CD4-positive, alpha-beta T cell treated with Interleukin-6 for 4 hours (primary cell): ENCODE measurements at places on chromosomes 12 and 14.

GRCh38 chr14:90336401-90336800 is 4.7 kb upstream of the NRDE2 start:
- no peak for DNase-seq

GRCh38 chr14:55438066-55438683 is 2.2 kb downstream of the TBPL2 start:
- peak; percentile 3 for DNase-seq

- DNase-seq = no peak
Measured at GRCh38 chr12:106265116-106265515, 17.3 kb upstream of the CKAP4 start.

DNA sequence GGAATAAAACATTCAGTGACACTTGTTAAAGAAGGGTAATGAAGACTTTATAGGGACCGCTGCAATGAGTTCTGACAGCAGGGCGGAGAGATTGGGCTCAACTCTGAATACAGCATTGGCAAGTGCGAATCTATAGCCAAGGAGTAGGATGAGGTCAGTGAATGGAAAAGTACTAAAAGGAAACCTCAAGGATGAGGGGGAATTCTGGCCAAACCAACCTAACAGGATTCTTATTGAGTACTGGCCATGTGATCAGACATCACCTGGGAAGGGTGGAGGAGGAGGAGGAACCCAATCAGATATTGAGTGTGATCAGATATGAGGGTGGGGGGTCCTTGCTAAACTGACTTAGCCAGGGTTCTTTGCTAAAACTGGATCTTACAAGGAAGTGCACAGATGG is 31.0 kb downstream of the DRAM1 start:
- no peak for DNase-seq

DNA sequence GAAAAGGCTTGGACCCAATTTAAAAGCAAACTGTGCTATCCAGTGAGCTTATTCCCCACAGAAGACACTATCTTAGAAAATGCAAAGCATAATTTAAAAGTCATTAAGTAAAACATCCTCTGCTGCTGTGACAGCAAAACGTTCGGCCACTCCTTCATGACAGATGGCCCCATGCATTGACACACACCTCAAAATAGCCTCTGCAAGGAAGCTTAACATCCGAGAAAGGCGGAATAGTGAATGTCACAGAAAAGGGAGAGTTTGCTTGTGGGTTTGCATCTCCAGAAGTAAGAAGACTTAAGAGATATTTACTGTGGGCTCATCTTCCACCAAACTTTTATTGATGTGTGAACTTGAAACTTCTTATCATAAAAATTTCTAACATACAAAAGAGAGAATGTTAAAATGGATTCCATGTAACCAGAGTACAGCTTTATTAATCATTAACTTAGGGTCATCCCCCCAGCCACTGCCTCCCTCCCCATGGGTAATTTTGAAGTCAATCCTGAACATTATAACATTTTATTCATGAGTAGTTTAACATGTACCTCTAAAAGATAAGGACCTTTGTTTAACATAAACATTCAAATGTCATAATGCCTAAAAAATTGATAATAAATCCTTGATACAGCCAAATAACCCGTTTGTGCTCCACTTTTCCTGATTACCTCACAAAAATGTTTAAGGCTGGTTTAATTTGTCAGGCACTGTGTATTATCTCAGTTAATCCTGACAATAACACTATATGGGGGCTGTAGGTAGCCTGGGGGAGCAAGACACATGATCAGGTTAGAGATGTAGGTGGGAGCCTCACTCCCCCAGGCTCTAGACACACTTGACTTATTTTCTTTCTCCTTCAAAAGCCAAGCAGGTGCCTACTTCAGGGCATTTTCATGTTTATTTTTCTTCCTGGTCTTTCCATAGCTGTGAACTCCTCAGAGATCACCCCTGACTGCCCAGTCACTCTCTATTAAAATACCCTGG is 119.7 kb upstream of the TMCC3 start:
- DNase-seq = no peak

DNA sequence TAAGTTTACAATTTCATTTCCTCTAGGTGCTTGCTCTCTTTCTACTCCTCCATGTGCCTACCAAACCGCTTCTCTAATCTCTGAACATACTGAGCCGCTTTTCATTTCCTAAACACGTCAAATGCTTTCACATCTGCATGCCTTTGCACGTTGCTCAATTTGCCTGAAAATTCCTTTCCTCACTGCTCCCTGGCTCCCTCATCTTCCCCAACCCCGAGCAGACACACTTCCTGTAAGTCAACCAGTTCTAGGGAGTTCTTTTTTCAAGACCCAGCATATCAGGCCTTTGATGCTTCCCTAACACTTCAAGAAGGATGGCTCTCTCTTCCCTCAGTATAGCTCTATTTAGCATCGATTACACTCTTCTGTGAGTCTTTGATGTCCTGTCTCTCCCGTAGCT is 50.3 kb downstream of the LMO3 start:
- DNase-seq = no peak

DNA sequence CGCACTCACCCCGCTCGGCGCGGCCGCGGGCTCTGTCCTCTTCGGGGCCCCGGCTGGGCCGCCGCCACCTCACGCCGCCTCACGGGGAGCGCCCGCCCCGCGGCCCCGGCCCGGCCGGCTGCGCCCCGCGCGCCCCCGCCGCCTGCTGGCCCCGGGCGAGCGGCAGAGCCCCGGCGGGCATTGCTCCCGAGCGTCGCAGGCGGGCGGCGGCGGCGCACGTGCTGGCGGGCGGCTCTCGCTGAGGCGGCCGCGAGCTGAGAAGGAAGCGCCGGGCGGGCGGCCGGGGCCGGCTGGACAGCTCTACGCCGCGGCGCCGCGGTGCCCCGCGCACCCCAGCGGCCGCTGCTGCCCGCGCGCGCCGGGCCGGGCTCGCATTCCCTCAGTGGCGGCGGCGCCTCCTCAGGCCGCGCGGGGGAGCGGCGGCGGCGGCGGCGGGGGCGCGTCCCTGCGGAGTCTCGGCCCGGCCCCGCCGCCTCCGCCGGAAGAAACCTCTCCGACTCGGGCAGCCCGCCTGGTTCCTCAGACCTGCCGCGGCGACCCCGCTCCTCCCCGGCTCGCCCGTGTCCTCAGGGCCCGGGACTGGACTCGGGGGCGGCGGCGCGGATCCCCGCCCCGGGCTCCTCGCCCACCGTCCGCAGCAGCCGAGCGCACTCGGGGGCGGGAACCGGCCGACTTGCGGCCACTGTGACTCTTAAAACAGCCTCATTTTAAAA is at the start of gene PITPNM2:
Gene PITPNM2 (minus strand): TSS at position 347 of the 713 bp plus-strand sequence. CDS start 116,500 bp downstream, outside the sequence.
- peak; percentile 75 for DNase-seq

DNA sequence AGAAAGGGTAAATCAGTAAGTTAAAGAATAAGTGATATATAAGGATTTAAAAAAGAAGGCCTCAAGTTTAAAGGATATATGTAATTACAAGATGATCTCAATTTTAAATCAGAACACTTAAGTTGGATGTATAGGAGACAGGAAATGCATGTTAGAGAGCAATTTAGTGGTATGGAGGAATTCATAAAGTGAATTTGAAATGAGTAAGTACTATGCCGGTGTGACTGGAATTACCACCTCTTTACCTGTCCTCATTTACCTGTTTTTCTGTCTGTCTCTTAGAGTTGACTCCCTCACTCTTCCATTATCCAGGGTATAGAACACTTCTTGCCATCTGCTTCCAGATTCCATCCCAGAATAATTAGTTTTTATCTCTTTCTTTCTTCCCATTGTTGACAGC is 73.5 kb downstream of the PLEKHA5 start:
- DNase-seq = no peak

DNA sequence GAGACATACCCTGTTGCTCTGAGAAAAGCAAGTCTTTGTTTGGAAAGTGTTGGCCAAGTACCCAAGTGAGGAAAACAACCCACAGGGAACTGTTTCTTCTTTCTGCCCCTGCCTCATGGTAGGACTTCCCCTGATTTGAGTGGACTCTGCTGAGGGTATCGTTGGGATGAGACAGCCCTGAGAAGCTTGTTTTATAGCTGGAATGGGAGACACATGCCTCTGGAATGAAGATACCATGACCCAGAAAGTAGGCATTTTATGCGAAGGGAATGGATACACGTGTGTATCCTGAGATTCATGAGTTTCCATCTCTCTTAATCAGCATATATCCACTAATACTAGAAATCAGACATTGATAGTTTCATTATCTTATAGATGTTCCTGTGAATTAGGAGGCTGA is 382.3 kb downstream of the ATP23 start:
- DNase-seq = no peak

GRCh38 chr14:68951800-68952530 is 27.1 kb downstream of the ACTN1 start:
- DNase-seq = no peak

- no peak for DNase-seq
Measured at GRCh38 chr14:22010545-22011252, 337.1 kb upstream of the OR4E1 start.

- no peak for DNase-seq
Measured at GRCh38 chr14:66476964-66477363, 9.2 kb upstream of the CCDC196 start.

DNA sequence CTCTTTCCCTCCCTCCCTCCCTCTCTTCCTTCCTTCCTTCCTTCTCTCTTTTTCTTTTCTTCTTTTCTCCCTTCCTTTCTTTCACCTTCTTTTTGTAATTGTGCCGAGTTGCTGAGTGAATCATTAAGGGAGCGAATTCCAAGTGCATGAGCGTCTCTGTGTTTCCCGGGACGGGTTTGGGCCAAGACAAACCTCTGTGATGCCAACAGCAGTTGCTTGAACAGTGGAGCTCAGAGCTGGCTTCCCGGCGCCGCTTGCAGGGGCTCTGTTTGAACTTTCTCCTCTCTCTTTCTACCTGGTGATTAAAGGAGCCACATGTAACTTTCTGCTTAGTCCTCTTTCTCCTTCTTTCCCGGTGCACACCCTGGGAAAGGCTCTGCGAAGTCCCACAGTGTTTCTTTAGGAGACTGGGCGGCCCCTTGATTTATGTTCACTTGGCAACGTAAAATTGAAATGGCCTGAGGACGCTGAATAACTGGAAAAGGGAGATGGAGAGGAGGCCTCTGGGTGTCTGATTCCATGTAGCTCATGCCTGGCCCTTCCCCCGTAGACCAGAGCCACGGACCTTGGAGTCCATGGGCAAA is 33.7 kb upstream of the MAP1LC3B2 start:
- DNase-seq = no peak

DNA sequence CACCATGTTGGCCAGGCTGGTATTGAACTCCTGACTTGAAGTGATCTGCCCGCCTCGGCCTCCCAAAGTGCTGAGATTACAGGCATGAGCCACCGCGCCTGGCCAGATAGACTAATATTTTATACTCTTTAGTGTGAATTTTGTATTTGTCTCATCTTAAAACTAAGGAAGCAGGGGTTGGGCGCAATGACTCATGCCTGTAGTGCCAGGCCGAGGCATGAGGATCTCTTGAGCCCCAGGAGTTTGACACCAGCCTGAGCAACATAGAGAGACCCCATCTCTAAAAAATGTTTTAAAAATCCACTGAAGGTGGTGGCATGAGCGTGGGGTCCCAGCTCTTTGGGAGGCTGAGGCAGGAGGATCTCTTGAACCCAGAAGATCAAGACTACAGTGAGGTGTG is 9.0 kb downstream of the DYNC1H1 start:
- DNase-seq = no peak

- no peak for DNase-seq
Measured at GRCh38 chr14:46279327-46279726, 372.3 kb downstream of the RPL10L start.

- DNase-seq = no peak
Measured at GRCh38 chr14:32707742-32708500, 230.8 kb upstream of the NPAS3 start.

- DNase-seq = no peak
Measured at GRCh38 chr12:89333564-89334252, 18.6 kb downstream of the DUSP6 start.

- DNase-seq = no peak
Measured at GRCh38 chr14:78157494-78158437, 12.4 kb upstream of the NRXN3 start.

DNA sequence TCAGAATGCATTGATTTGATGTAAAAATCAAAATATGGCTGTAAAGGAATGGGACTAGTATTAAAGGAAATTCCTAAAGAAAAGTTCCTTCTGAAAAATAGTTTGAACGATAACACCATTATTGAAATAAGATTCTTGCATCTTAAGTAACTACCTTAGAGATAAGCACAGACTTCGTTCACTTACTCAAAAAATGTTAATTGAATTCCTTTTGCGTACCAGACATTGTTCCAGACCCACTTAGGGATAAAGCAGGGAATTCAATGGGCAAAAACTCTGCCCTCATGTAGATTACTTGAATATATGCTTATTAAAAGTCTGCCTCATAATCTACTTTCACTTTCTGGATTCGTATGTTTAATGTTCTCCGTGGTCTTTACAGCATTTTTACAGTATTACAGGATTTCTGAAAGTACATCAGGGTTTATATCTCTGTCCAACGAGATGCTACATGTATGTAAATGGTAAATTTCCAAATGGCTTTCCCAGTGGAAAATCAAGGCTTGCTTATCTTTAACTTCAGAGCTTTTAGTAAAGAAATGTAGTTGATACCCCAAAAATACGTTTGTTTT is 213.7 kb downstream of the GXYLT1 start:
- no peak for DNase-seq

DNA sequence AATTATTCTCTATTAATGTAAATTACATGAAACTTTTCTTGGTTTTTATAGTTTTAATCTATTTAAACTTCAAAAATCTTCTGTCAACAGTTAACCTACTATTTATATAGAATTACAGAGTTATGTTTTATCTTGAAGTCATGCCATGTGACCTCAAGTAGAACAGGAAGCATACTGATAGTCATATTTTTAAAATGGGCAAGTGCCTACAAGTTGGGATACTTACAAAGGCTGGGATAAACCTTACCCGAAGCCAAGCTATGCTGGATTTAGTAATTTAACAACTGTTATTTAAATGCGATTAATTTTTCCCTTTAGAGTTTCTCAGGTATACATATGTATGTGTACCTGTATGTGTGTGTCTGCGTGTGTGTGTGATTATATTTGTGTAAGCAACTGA is 266.9 kb downstream of the RASSF9 start:
- DNase-seq = no peak

- no peak for DNase-seq
Measured at GRCh38 chr14:77286576-77286975, 15.6 kb upstream of the NGB start.

DNA sequence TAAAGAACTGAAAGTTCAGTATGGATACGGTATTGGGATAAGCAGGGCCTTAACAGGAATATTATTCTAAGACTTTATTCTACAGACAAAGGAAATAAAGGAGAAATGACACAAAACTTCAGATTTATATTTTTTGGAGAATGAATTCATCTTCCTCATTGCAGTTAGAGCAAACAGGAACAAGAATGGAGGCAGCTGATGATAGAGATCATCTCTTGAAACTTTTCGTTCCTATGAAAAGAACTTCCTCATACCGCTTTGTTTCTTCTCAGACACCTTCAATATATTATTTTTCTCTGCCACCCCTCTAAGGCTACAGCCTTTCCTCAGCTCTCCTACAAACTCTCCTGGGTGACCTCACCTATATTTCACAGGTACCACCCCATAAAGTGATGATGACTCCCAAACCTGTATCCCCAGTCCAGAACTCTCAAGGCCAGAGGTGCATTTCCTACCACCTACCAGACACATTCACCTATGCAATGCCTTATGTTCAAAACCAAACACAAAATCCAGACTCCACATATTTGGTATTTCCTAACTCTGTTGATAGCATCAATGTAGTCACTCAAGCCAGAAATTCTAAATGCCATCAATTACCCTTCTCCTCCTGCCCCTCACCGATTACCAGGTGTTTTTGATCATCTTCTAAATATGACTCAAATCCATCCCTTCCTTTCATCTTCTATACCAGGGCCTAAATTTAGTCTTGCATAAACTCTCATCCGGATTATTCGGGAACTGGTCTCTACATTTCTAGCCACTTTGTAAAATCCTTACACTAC is 7.4 kb downstream of the MAP4K5 start:
- no peak for DNase-seq
